ENCODE measurements at places on chromosomes 5 and 9.

GRCh38 chr5:21649969-21650368, 1203.2 kb downstream of the CDH12 start:
- DNase-seq = no peak

GRCh38 chr5:88885002-88885401, 2.0 kb upstream of the MEF2C start:
- DNase-seq = no peak

GRCh38 chr5:175573493-175574269, 84.2 kb upstream of the HRH2 start:
- no peak for DNase-seq

GRCh38 chr5:160162910-160163309, 43.7 kb upstream of the PWWP2A start:
- DNase-seq = no peak

DNA sequence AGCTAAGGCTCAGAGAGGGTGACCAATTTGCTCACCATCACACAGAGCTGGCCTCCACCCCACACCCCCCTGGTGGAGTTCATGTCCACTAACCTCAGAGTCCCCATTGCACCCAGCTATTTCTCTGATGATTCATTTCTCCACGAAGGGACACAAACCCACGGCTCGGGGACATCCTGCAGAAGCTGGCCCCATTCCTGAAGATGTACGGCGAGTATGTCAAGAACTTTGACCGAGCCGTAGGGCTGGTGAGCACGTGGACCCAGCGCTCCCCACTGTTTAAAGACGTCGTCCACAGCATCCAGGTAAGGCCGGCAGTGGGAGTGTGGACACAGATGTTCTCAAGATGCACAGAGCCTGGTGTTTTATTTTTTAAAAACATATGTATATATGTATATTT, 52.6 kb upstream of the SUSD3 start:
- DNase-seq = no peak

DNA sequence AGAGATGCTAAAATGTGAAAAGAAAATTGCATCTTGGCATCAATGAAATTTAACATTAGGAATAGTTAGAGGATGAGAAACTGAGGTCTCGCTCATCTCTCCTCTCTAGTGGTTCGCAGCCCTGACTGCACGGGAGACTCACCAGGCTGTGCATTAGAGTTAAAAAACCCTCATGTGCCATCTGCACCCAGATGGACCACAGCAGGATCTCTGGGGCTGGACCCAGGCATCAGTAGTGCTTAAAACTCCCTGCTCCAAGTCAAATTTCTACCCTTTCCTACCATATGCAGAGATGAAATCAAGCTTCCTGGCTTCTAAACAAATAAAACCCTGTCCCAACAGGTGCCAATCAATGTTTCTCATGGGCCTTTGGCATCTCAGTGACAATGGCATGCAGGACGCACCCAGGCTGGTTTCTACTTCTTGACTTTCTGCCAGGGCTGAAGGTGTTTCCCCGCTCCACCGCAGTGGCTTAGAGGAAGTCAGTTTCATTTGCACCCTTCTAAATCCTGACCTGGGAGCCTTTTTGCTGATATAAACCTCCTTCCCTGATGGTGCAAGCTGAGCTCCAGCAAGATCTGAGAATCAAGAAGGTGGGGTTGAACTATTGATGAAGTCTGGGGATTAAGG, 132.6 kb downstream of the NSG2 start:
- DNase-seq = no peak

DNA sequence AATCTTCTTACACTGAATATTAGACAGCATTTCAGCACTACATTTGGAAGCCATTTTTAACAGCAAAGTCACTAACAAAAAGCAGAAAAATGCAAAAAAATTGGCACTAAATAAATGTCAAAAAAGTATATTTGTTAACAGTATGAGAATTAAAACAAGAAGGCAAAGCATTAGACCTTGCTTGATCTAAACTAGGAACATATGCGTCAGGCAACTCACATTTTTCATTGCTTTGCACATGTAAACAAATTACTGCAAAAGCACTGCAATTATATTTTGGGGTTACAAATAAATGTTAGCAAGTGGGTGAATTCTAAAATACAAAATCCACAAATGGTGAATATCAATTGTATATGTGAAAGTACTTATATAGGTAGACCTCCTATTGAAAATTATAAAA, 49.0 kb upstream of the RAPGEF6 start:
- DNase-seq = no peak

- no peak for DNase-seq
Observed at GRCh38 chr9:21392270-21392669, 7.1 kb upstream of the IFNA2 start.

- no peak for DNase-seq
Observed at GRCh38 chr9:36407122-36407723, 7.2 kb upstream of the RNF38 start.

DNA sequence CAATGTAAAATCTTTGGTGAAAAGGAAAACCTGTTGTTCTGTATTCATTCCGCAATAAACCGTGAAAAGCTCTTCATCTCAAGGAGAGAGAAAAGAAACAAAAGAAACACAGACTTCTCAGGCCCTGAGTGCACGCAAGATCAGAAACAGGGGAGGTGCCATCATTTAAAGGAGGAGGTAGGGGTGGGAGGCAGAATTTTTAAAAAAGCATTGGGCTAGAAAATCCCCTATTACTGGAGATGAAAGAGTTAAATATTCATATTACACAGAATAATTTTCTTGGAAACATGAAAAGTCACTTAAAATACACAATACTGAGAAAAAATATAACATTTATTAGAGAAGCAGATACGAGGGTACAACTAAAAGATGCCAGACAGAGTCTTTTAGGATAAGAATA, 56.3 kb downstream of the USP20 start:
- no peak for DNase-seq
